ENCODE measurements at places on chromosomes 2 and 18.

GRCh38 chr2:206740800-206741199 is 22.6 kb upstream of the DYTN start:
- no peak for DNase-seq

GRCh38 chr2:20682167-20682920 is 15.4 kb downstream of the GDF7 start:
- no peak for DNase-seq

DNA sequence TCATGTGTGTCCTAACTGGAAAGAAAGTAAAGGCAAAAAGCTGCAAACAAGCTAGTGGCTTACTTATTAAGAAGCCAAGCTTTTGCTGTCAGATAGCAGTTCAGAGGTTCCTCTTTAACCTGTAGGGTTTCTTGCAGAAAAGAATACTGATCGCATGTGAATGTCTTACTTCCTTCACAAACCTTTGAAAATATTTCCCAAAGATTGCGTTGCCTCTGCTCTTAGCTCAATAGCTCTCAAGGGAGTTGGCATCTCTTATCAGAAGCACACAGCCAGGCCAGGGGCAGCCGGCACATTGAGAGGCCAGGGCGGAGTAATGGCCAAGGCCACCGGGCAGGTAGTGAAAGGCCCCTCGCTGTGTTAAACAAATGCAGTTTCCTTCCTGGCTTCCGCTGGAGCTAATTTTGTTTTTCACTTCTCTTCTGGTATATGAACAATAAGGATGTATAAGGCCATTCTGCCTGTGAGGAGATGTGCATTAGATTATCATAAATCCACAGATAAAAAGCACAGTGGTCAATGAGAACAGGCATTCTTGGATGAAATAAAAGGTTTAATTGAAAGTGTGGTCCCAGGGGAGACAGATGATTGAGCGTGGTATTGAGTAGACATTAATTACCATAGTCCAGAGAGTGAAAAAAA is 542.4 kb upstream of the NRP2 start:
- DNase-seq = no peak

DNA sequence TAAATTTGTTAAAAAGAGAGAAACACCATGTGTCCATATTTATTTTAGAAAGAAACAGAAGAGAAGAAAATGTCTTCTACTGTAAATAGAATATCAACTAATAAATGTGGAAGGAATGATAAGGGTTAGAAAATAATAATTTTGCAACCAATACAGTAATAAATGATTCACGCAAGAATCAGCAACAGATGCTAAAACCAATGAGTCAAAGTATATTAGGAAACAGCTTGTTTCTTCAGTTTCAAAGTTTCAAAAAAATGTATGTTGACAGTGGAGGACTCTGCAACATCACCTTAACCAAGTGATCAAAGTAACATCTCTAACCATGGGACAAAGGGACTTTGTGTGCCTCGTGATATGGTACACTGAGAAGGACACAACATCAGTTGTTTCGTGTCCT is 147.0 kb downstream of the TWIST2 start:
- DNase-seq = no peak

DNA sequence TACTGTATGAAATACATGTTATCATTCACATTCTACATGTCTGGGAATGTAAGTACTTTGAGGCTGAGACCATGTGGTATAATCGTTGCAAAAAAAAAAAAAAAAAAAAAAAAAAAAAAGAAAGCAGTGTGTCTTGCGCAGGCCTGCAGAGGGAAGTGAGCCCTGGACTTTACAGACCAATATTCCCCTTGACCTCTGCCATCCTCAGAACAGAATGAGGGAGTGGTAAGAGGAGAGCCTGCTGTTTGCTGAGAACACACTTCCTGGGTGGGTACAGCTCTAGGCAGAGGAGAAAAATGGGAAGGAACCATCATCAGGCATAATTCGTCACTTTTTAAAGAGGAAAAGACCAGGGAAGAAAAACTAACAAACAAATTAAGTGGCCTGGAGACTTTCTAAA is 28.8 kb upstream of the TBC1D8 start:
- no peak for DNase-seq

GRCh38 chr2:80459028-80459427 is 154.5 kb upstream of the LRRTM1 start:
- DNase-seq = no peak

- no peak for DNase-seq
Measured at GRCh38 chr2:29059624-29060023, 14.7 kb downstream of the PCARE start.

- DNase-seq = no peak
Measured at GRCh38 chr18:52348209-52348608, 8.2 kb downstream of the DCC start.

DNA sequence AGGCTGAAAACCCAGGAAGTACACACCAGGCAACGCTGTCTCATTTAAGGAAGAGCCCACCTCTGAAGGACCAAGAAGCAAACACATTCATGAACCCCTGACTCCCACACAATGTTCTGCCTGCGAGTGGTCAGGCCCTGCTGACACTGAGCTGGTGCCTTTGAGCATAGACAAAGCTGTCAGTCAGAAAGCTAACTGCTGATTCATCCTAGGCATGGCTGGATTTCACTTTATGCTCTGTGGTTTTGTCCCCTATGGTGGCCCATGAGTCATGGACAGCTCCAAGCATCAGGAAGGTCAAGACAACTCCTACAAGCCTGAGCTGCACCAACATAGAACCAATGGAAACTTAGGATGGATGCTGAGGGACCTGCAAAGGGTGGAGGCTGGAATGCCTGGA is 78.9 kb downstream of the UXS1 start:
- no peak for DNase-seq

DNA sequence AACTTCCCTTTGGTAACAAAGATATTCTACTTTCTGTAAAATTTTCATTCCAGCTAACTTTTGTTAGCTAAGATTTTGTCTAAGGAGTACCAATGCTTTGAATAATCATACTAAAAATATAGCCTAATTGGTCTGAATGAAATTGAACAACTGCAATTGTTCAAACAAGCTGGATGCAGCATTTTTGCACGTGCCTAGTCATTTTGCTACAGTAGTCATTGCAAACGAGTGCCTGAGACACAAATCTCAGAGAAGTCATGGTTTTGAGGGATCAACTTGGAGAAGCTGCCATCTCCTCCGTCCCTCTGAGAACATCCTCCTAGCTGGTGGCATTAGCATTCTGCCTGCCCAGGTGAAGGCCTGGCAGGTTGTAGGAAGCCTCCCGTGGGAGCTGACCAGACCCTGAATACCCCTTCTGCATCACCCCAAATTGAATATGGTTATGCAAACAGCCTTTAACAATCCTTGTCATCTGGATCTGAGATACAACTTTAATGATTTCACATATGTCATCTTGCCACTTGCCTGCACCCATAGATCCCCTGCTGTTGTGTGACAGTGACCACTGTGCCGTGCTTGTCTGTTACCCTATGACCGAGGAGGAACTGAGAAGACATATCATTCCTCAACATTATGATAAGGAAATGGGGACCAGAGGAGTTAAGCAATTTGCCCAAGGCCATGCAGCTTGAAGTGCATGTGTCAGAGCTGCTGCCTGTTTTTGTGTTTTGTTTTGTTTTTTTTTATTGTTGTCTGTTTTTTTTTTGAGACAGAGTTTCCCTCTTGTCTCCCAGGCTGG is 29.1 kb upstream of the MGAT4A start:
- no peak for DNase-seq

DNA sequence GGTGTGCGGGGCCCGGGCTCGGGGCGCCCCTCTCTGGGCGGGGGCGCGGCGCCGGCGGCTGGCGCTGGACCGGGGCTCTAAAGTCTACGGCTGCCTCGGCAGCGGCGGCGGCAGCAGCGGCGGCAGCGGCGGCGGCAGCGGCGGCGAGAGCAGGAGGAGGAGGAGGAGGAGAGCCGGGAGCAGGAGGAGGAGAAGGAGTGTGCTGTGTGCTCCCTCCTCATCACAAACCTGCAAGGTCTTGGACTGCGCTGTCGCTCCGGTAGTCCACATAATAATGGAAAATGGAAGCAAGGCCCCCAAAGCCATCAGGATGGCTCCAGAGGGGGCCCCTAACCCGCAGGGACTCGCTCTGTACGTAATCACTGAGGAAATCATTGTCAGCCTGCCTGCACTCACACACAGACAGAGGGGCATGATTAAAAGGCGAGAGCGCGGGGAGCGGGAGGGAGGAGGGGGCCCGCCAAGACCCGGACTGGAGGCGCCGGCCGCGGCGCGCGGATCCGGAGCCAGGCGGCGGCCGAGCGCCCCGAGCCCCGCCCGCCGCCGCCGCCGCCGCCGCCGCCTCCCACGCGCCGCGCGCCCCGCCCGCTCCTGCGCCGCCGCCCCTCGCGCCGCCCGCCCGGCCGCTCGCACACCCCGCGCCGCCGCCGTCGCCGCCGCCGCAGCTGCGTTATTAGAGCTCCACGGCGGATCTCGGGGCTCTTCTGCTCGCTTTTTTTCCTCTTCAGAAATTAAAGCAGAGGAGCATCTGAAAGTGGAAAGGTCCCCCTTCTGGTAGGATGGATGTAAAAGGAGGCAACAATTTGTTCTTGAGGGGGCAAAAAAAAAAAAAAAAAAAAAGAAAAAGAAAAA is at the start of gene ZNF521:
ZNF521 (minus strand) TSS at position 390 of the 852 bp plus-strand sequence. CDS start 1,220 bp downstream, outside the sequence.
- DNase-seq = peak; percentile 83

DNA sequence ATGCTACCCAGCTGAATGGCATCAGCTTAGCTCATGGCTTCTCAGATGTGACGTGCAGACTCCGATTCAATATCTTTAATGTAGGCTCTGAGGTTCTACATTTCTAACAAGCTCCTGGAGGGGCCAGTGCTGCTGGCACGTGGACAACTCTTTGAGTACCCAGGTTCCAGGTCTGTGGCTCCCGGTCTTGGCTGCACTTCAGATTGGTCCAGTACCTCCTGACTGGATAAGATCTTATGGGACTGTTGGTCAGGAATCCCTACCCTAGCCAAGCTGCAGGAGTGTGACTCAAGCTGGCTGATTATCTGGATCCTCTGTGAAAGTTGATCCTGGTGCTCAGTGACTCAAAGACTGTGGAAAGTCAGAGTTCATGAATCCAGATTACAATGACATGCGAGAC is 222.1 kb downstream of the ANKRD30B start:
- no peak for DNase-seq

DNA sequence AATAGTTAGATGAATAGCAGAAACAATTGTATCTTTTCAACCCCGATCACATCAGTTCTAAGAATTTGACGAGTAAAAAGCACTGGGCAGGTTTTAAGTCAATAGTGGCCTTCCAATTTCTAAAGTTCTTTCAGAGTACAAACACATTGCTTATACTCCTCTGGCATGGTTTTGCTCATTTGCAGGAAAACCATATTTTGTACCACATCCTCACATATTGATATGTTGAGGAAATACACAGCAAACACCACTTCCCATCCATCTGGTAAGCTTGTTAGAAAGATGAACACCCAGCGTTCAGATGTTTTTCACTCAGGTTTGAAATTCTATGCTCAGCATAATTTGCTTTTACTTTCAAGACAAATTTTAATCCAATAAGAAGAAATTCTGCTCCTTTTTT is 344.6 kb upstream of the ACVR2A start:
- no peak for DNase-seq
